ENCODE measurements at places on chromosomes 11 and 22. TPM values are rescaled to one million over a fixed set of nuclear protein-coding genes. Genes with fewer than 3 reads are reported as not detected.

Gene POU2AF3
- total RNA-seq, result 2.3 TPM

Gene SLC35E4
- 0.56 TPM for total RNA-seq

Gene CNTF
- total RNA-seq, result 0.72 TPM

- DNase-seq, result no peak
Measured at GRCh38 chr11:36214976-36215692, 74.1 kb downstream of the COMMD9 start.

DNA sequence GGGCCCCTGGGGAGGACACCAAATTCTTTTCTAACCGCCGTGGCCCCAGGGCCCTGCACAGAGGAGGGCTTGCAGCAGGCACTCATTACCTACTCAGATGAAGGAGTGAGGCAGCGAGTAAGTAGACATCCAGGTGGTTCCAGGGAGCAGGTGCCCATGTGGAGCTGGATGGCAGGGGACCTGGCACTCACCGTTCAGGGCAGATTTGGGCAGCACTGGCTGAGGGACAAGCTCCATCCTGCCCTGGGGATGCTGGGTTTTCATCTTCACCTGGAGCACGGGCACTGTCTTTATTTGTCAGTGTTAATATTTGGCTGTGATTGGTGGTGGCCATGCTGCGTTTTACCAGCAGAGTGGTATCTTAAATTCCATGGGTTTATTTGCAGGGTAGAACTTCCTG lies 1182.7 kb downstream of the BRD1 start:
- DNase-seq, result no peak

- no peak for DNase-seq
Measured at GRCh38 chr22:19674129-19674928, 40.0 kb upstream of the SEPTIN5 start.

GRCh38 chr22:23527971-23528740 lies 51.9 kb downstream of the IGLL1 start:
- DNase-seq, result no peak

DNA sequence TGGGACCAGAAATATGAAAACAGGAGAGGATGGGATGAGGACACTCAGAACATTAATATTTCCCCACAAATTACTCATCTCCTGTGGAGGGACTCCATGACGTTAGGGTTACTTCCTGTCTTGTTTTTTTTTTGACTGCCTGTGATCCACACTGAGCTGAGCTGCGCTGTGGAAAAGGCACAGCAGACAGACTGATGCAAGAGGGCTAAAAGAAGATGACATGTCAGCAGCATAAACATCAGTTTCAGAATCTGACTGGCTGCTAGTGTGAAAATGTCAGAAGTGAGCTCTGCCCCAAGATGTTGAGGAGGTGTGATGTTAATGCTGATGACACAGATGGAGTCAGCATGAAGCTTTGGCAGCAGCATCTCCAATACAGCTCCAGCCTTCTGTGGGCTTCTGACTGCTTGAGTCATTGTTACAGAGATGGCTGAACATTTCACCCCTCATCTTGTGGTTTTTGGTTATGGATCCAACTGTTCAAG lies 286.8 kb downstream of the BLID start:
- DNase-seq, result peak; percentile 22

Measured in H4 (cell line).